ENCODE measurements at places on chromosomes 13 and 19.

DNA sequence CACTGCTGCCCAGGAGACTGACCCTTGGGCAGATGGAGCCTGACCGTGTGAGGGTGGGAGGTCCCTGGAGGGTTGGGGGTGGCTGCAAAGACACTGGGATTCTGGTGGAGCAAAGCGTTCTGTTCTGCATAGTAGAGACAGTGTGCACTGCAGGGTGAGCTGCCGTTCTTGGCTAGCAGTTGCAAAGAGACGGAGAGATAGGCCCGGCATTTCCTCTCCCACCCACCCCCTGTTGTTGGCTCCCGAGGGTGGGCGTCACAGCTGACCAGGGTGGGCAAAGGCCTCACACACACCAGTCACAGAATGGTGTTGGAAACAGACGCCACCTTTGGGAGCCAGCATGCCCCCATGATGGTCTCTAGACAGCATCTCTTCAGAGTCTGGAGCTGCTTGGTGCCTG is 11.4 kb downstream of the TMEM255B start:
- peaks cover 2% of the 10 kb centered on the region for H3K36me3 ChIP-seq
- H3K27ac ChIP-seq: no peak overlapping the region
- H3K4me3 ChIP-seq: no peak overlapping the region

- H3K36me3 ChIP-seq: peaks cover 14% of the 10 kb centered on the region
- DNase-seq: no peak
- H3K27ac ChIP-seq: no peak overlapping the region
- no peak overlapping the region for H3K4me3 ChIP-seq
Measured at GRCh38 chr13:60511637-60512036, 114.6 kb downstream of the TDRD3 start.

DNA sequence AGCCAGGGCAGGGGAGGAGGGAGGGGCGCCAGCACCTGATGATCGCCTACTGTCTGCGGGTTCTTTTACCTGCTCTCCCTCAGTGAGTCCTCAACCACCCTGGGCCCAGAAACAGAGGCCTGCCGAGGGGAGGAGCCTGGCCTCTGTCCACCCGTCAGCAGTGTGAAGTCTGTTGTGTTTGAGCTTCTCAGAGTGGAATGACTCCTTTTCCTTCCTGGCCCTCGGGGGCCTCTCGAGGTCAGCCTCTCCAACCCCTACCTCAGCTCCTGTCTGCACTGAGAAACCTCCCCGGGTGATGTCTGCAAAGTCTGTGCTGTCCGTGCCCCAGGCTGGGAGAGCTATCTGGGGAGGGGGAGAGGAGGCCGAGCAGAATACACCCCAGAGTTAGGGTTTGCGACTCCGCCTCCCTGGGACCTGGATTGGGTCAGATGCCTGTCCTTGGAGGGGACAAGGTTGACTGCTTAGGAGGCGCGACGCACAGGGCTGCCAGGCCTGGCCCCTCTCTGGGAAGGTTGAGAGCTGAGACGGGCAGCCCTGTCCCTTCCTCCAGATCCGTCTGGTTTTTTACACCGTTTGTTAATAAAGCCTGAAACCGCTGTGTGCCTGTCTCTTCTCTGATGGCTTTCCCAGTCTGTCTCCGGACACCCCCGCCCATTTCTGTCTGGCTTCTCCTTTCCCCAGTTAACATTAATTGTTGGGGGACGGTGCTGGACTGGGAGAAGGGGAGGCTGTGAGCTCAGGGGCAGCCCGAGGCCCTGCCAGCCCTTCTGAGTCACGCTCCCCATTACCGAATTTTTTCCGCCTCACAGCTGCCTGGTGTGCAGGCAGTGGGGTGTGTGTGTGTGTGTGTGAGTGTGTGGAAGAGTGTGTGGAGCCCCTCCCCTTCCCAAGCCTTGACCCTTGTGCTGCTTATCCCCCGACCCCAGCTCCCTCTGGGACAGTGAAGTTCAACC is 989 bp upstream of the SSC5D start:
- H3K4me3 ChIP-seq: peak overlapping the region; percentile 36
- no peak for DNase-seq
- peak overlapping the region; percentile 51 for H3K27ac ChIP-seq
- peaks cover 5% of the 10 kb centered on the region for H3K4me1 ChIP-seq
- no peaks in the 10 kb centered on the region for H3K36me3 ChIP-seq
- peaks cover 8% of the 10 kb centered on the region for H3K27me3 ChIP-seq

DNA sequence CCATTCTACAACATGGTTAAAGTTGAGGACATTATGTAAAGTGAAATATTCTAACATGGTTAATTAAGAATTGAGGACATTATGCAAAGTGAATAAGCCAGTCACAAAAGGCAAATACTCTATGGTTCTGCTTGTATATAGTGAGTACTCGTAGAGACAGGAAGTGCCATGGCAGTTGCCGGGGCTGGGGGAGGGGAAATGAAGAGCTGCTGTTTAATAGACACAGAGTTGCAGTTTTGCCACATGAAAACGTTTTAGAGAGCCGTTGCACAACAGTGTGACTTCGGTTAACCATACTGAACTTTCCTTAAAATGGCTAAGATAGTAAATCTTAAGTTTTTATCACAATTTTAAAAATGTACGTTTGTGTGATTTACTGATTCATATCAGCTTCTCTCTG is 176.9 kb downstream of the SHISA2 start:
- H3K4me3 ChIP-seq: peak overlapping the region; percentile 62
- peak; percentile 26 for DNase-seq
- peaks cover 16% of the 10 kb centered on the region for H3K4me1 ChIP-seq
- H3K27ac ChIP-seq: peak overlapping the region; percentile 0
- H3K36me3 ChIP-seq: no peaks in the 10 kb centered on the region

DNA sequence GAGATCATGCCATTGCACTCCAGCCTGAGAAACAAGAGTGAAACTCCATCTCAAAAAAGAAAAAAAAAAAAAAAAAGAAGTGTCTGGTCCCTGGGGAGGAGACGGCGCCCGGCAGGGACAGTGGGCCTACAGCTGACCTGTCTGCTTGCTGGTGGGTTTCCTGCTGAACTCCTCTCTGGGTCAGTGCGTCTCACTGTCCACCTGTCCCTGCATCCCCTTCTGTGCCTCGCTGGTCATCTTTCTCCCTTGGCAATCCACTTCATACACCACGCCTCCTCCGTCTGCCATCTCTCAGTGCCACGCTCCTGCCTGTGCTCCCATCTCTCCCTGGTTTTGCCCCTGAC is 63.4 kb downstream of the ACSBG2 start:
- peak overlapping the region; percentile 97 for H3K27ac ChIP-seq
- no peaks in the 10 kb centered on the region for H3K27me3 ChIP-seq
- H3K4me1 ChIP-seq: peaks cover 12% of the 10 kb centered on the region
- H3K4me3 ChIP-seq: peak overlapping the region; percentile 99

GRCh38 chr19:23772675-23773063 is 14.0 kb upstream of the ZNF681 start:
- DNase-seq: no peak
- no peak overlapping the region for H3K4me3 ChIP-seq
- H3K27ac ChIP-seq: no peak overlapping the region
